ENCODE measurements at places on chromosomes 16 and 17. TPM values are rescaled to one million over a fixed set of nuclear protein-coding genes. Genes with fewer than 3 reads are reported as not detected.

KRT33B gene
- total RNA-seq: not detected

JPH3 gene
- 0.44 TPM for total RNA-seq

PMP22 gene
- 20.9 TPM for total RNA-seq

ALG1 gene
- total RNA-seq: 28.7 TPM

EME1 gene
- total RNA-seq: 2.9 TPM
